GM12892 (cell line): ENCODE measurements at places on chromosomes 1 and 21.

- DNase-seq: no peak
Observed at GRCh38 chr1:227215863-227216510, 102.3 kb downstream of the CDC42BPA start.

DNA sequence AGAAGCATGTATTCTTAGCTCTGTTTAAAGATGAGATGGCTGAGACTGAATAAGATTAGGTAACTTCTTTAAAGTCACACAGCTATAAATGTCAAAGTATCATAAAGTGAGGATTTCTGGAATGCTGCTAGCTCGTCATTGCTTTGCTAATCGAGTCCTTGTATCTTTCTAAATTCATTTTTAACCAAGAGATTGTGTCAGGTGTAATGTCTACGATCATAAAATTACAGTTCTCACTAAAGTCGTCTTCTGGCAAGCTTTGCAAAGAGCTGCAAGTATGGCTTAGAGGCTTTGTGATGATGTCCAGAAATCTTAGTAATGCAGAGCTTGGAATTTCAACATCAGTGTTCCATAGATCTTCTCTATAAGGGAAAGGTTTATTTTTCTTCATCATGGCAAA lies 569.8 kb downstream of the LMO4 start:
- no peak for DNase-seq

- no peak for DNase-seq
Observed at GRCh38 chr1:46583494-46583893, 20.6 kb downstream of the MKNK1 start.

DNA sequence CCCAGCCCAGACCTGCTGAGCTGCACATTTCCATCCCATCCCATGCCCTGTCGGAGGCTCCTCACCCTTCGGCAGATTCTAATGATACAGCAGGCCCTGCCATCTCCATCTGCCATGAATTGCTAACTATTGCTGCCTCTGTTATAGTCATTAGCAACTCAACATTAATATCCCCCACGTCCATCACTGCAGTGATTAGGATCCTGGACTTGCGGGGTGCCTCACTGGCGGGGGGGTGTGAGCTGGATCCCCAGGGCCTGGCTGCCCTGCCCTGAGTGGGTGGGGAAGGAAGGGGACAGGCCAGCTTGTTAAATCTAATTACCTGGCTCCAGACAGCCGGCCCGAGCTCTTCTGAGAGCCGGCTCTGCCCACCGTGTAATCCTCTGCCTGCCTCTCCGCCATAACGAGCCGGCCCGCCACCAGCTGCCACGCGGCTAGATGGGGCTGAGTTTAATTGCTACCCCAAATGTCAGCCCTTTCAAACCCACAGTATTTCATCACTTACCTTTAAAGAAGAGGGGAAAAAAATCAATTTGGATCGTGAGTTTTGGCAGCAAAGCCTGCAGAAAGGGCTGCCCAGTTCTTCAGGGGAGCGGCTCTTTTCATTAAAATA lies 227.3 kb upstream of the CSF3R start:
- no peak for DNase-seq

DNA sequence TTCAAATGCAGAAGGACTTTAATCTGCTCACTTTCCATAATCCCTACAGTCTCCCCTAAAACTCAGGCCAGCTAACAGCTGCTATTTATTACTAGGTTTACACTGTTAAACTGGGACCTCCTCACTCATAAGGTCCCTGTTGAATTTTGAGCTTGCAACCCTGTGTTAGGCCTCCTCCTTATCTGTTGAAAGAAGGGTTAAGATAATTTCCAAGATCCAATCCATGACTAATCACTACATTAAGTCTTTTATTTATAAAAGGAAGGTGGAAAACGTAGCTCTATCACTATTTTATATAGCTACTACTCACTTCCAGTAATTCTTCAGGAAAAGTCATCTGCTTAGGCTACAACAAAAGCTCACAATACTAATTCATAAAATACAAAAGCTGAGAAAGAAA lies 79.5 kb downstream of the EVI5 start:
- no peak for DNase-seq

- no peak for DNase-seq
Observed at GRCh38 chr1:229430761-229431283, 3.1 kb downstream of the ACTA1 start.
